Tibial nerve (tissue), 4 donors: ENCODE measurements at places on chromosomes 3 and 15.

GRCh38 chr15:85500060-85500708 lies 119.8 kb downstream of the AKAP13 start:
- DNase-seq, result no peak

GRCh38 chr3:33111581-33111980 lies 2.2 kb upstream of the CRTAP start:
- no peak for DNase-seq

GRCh38 chr3:30628205-30628900 lies 22.0 kb downstream of the TGFBR2 start:
- no peak for DNase-seq

DNA sequence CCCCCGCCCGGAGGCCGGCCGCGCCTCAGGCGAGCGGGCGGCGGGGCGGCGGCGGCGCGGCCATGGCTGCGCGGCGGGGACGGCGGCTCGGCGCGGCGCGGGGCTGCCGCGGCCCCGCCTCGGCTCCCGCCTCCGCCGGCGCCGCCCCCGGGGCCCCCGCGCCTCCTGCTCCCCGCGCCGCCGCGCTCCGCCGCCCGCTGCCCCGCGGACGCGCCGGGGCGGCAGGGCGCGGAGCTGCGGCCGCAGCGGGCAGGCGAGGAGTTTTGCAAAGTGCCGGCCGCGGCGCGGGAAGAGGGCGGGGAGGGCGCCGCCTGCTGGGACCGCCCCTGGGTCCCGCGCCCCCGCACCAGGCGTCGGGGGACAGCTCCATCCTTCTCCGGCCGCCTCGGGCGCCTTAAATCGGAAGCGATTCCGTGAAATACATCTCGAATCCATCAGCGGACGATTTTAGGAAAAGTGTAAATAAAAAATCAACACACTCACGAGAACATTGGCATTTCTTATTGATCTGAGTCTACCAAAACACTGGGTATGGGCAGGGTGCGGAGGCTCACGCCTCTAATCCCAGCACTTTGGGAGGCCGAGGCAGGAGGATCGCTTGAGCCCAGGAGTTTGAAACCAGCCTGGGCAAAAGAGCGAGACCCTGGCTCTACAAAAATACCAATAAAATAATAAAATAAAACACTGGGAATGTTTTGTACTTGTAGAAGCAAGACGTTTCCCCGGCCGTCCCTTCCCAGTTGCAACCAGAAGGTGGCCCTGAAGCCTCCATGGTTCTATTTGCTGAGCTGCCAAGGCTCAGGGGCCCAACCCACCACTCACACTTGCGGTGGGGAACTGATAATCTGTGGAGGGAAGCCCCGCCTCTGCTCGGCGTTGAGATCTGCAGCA lies 136.9 kb downstream of the NUP210 start:
- DNase-seq, result no peak

GRCh38 chr3:58623961-58624360 lies 42.6 kb downstream of the FAM3D start:
- DNase-seq, result no peak

DNA sequence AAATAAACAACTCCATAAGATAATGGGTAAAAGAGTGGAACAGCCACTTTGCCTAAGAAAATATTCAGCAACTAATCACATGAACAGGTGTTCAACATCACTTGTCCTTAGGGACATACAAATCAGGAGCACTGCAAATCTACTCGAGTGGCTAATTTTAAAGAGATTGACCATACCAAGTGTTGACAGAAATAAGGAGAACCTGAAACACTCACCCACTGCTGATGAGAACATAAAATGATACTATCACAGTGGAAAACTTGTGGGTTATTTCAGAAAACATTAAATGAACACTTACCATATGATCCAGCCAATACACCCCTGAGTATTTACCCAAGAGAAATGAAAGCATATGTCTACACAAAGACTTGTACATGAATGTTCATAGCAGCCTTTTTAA lies 70.5 kb downstream of the GABRB3 start:
- no peak for DNase-seq

- DNase-seq, result no peak
These were observed 12.7 kb upstream of the CLDN16 start for GRCh38 chr3:190375246-190375645.

GRCh38 chr3:66851894-66852613 lies 146.1 kb upstream of the KBTBD8 start:
- DNase-seq, result no peak

DNA sequence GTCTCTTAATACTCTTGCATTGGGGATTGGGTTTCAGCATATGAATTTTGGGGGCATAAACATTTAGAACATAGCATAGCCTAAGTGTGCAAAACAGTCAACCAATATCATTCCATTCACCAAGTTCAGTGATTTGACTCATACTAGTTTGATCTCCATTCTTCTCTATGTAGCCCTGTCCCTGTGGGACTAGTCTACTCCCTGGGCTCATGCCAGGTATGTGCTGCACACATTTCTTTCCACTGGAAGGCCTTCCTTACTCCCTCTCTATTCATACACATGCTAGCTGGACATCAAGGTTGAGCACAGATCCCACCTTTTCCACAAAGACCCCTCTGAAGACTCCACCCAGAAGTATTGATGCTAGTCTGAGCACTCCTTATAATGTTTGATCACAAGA lies 5.1 kb downstream of the ZDHHC23 start:
- no peak for DNase-seq

DNA sequence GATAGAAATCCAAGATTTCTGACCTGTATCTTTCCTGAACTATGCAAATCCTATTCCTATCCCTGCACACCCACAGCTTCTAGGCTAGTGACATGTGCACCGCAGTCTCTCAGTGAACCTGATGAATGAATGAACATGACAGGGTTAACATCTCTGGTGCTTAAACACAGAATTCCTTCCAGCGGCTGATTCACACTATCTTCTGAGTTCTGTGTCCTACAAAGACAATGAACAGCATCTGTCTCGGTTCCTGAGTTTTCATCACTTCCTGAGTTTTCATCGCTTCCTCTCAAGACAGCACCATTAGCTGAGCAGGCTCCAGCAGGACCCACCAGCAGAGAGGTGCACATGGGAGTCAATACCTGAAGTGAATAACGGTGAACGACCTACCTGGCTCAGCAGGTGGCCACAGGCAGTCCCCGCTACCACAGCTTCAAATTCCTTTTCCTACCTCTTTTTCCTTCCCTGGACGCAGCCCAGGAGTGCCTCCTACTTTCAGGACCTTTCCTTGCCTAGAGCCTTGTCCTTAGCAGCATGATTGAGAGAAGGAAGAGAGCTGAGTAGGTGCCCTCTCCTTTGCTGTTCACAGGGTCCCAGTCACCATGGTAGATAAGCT lies 113.5 kb downstream of the IGF2BP2 start:
- no peak for DNase-seq

DNA sequence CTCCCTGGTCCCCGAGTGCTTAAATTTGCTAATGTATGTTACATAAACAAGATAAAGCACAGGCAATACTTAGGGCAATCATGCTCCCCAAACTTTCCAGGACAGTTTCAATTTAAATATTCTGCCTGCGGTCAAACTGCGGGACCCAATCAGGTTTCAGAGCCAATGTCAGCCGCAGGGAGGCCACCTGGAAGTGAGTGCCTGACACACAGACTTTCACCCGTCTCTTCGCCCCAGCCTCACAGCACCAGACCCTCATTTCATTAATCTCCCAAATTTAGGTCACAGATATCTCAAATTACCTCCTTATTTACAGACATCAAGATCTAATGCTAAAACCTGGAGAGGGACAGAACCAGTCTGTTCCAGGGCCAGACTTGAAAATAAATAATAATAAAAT lies 107.2 kb upstream of the ALDH1A3 start:
- DNase-seq, result no peak

GRCh38 chr3:180983136-180983535 lies 6.4 kb downstream of the DNAJC19 start:
- DNase-seq, result no peak

GRCh38 chr15:86772369-86773059 lies 692.8 kb downstream of the AGBL1 start:
- no peak for DNase-seq

DNA sequence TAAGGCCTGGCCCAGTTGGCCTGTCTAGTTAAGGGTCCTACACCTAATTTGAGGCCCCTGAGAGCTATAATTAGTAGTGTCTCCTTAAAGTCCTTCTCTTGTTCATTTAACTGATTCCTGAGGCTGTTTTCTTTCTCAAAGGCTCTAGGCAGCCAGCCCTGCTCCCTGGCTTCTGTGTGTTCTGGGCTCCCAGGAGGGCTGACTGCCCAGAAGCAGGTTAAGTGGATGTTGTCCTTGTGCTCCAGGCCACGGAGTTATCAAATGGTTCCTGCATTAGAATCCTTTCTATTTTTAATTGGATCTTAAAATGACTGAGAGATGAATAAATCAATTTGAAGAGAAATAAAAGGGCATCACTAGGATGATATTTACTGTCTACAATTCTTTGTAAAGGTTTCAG lies 140.0 kb downstream of the SNRK start:
- DNase-seq, result no peak

DNA sequence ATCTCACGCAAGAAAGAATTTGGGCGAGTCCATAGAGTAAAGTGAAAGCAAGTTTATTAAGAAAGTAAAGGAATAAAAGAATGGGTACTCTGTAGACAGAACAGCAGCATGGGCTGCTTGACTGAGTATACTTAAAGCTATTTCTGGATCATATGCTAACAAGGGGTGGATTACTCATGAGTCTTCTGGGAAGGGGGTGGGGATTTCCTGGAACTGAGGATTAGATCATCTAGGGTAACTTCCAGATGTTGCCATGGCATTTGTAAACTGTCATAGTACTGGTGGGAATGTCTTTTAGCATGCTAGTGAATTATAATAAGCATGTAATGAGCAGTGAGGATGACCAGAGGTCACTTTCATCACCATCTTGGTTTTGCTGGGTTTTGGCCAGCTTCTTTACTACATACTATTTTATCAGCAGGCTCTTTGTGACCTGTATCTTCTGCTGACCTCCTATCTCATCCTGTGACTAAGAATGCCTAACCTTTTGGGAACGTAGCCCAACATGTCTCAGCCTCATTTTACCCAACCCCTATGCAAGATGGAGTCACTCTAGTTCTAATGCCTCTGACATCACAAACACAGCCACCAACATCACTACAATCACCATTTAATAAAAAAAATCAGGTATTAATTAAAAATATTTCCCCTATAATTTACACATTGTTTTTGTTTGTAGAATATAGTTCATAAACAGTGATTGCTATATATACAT lies 890.7 kb upstream of the EPHA6 start:
- no peak for DNase-seq

DNA sequence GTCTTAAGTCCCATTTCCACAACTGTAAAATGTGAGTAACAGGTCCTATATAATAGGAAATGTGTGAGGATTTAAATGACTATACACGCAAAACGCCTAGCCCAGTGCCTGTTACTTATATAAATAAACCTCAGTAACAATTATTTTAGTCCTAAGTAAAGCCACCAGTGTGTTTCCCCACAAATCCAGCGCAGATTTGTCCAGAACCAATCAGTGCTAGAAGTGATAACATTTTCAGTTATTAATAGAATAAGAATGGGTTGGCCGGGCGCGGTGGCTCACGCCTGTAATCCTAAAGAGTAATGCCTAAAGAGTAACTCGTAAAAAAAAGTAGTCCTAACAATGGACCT lies 561 bp downstream of the RPAP1 start:
- no peak for DNase-seq
